ENCODE measurements at places on chromosomes 11 and 22. TPM values are rescaled to one million over a fixed set of nuclear protein-coding genes. Genes with fewer than 3 reads are reported as not detected.

The CYB5R2 gene
- 9.0 TPM for total RNA-seq

The CD6 gene
- total RNA-seq = 4.9 TPM

DNA sequence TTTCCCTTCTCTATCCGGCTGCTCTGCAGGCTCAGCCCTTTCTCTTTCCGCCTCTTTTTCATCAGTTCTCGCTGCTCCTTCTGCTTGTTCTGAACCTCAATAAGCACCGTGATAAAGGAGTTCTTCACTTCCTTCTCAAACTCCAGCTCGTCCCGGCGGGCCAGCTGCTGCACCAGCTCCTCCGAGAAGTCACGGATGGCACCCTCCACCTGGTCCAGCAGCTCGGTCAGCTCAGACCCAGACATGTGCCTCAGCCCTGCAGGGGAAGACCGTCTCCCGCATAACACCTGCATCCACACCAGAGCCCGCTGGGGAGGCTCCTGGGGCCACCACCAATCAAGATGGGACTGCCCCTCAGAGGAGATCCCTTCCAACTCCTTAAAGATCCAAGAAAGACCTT lies 40.2 kb downstream of the FEZ1 start:
- H3K36me3 ChIP-seq = no peaks in the 10 kb centered on the region
- peaks cover 16% of the 10 kb centered on the region for H3K4me1 ChIP-seq
- H3K4me3 ChIP-seq = no peak overlapping the region
- H3K27me3 ChIP-seq = no peaks in the 10 kb centered on the region
- no peak for DNase-seq
- no peak overlapping the region for H3K27ac ChIP-seq

DNA sequence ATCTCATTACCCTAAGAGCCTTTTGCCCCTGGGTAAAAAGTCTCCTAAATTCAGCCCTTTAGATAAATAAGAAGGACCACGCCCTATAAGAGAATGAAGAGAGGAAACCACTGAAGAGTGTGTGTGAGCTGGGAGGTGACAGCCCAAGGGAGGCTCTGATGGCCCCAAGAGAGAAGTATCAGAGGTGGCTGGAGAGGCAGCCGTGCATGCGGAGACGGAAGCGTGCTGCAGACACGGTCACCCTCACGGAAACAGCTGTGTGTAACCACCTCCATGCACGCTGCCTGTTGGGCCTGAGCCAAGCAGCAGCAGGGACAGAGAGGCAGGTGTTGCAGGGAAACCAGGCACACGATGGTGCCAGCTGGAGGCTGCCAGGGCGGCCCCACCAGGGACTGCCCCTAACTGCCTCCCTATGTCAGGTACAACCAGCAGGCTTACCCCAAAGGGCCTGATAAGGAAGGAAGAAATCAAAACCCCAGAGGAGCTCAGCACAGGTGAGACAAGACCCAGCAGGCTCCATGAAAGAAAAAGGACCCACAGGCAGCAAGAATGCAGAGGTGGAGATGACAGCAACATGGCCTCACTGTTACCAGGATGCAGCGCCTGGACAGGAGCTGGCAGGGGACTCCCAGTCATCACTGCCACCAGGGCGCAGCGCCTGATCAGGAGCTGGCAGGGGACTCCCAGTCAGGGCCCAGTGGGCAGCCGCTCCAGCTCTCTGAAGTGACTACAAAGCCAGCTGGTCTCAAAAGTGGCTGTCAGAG lies 7.8 kb downstream of the LARGE2 start:
- no peak overlapping the region for H3K27ac ChIP-seq
- H3K4me3 ChIP-seq = no peak overlapping the region
- no peaks in the 10 kb centered on the region for H3K27me3 ChIP-seq
- peaks cover 46% of the 10 kb centered on the region for H3K36me3 ChIP-seq
- peak; percentile 69 for DNase-seq

GRCh38 chr11:5891216-5891800 lies 1.7 kb upstream of the OR52E5 start:
- DNase-seq = no peak
- no peak overlapping the region for H3K4me3 ChIP-seq
- no peaks in the 10 kb centered on the region for H3K4me1 ChIP-seq
- no peak overlapping the region for H3K27ac ChIP-seq
- no peaks in the 10 kb centered on the region for H3K36me3 ChIP-seq
- no peaks in the 10 kb centered on the region for H3K27me3 ChIP-seq

GRCh38 chr11:55942785-55943392 lies 6.7 kb upstream of the OR5I1 start:
- H3K4me1 ChIP-seq = no peaks in the 10 kb centered on the region
- H3K27me3 ChIP-seq = no peaks in the 10 kb centered on the region
- no peak overlapping the region for H3K4me3 ChIP-seq
- DNase-seq = no peak
- H3K27ac ChIP-seq = no peak overlapping the region
- H3K36me3 ChIP-seq = no peaks in the 10 kb centered on the region

- peaks cover 7% of the 10 kb centered on the region for H3K4me1 ChIP-seq
- no peaks in the 10 kb centered on the region for H3K27me3 ChIP-seq
- no peak for DNase-seq
- H3K27ac ChIP-seq = no peak overlapping the region
Observed at GRCh38 chr11:16958833-16959232, 55.4 kb downstream of the PLEKHA7 start.

DNA sequence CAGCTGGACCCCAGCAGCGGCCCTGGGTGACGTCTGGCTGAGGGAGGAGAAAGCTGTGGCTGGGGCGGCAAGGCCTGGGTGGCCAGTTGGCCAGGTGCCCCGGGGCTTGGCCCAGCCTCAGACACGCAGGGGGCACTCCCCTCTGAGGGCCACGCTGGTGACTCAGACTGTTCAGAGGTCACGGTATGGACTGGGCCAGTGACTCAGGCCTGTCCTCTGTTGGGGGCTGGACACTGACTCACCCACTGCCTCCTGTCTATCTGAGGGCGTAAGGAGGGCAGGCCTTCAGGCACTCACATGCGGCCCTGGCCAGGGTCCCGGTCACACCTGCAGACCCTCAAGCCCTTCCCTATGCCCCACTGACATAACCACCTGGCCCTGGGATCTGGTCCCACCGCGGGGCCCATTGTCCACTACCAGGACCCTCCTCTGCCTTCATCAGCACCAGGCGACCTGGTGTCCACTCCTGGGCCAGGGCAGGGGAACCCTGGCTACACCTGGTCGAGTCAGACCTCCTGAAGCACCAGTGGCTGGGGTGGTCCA lies 3.7 kb upstream of the MUC5AC start:
- DNase-seq = peak; percentile 34
- H3K27me3 ChIP-seq = no peaks in the 10 kb centered on the region
- H3K4me3 ChIP-seq = no peak overlapping the region

GRCh38 chr11:106137061-106137460 lies 59.6 kb downstream of the AASDHPPT start:
- no peaks in the 10 kb centered on the region for H3K27me3 ChIP-seq
- no peak for DNase-seq
- H3K27ac ChIP-seq = no peak overlapping the region
- H3K36me3 ChIP-seq = no peaks in the 10 kb centered on the region

DNA sequence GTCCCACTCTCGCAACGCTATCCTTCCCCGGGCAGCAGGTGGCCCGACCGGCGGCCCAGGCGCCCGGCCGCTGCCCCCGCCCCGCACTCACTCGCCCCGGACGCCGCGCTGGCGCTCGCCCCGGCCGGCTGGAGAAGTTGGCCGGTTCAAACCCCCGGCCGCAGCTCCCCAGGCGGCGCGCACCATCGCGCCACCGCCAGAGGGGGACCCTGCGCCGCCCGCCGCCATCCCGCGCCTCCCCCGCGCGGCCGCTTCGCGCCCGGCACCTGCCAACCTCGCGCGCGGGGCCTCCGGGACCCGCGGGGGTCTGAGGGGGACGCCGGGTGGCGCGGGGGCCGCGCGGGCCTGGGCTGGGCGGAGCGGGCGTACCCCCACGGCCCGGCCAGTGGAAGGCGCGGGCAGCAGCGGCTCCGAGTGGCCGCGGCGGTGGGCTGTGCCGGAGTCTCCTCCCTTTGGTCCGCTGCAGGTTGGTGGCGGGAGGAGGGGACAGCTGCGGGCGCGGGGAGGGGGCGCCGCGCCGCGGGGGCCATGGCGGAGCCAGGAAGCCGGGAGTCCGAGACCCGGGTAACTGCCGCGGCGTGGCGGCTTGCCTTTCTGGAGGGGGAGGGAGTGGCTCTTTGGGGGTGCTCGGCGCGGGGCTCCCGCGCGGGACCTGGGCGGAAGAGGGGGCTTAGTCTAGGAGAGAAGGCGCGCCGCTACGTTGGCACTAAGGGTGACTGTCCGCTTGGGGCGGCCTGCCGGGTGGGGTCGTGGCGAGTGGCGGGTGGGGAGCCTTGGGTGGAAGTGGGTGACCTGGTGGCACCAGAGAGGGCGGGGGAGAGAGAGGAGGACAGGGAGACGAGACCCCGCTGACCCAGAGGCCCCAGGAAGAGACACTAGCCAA lies at the start of the genes MPST and TST:
TSS of gene MPST (plus strand) at position 434 of the 883 bp plus-strand sequence. CDS start at position 529, 95 bp downstream.
TSS of gene TST (minus strand) at position 139 of the 883 bp plus-strand sequence. CDS start 715 bp downstream, outside the sequence.
- H3K27ac ChIP-seq = peak within 1 kb of the TSS; percentile 90
- no peaks in the 10 kb centered on the region for H3K36me3 ChIP-seq
- no peaks in the 10 kb centered on the region for H3K27me3 ChIP-seq
- peaks cover 74% of the 10 kb centered on the region for H3K4me1 ChIP-seq

DNA sequence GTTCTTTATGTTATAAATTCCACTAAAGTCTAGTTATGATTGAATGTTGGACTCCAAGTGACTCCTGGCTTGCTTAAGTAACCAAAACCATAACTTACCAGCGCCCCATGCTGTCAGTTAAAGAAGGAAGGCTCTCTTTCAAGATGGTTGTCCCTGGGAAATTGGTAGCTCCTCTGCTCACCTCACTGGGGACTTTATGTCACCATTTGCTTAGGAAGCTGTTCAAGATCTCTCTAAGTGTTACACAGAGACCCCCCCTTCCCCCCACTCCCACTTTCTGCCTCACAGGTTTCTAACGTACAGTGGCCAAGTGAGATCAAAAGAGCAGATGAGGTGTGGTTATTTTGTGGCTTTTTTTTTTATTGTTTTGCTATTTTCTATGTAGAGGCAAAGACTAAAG lies 301.8 kb downstream of the AASDHPPT start:
- H3K4me3 ChIP-seq = no peak overlapping the region
- H3K4me1 ChIP-seq = no peaks in the 10 kb centered on the region
- H3K27ac ChIP-seq = no peak overlapping the region
- H3K27me3 ChIP-seq = no peaks in the 10 kb centered on the region

GRCh38 chr11:561148-562003 lies 606 bp downstream of the RASSF7 start:
- peak overlapping the region; percentile 89 for H3K27ac ChIP-seq
- peaks cover 37% of the 10 kb centered on the region for H3K4me1 ChIP-seq
- peak; percentile 91 for DNase-seq
- peaks cover 5% of the 10 kb centered on the region for H3K27me3 ChIP-seq
- H3K36me3 ChIP-seq = peaks cover 14% of the 10 kb centered on the region

GRCh38 chr11:28132548-28132947 lies 24.4 kb downstream of the METTL15 start:
- no peak overlapping the region for H3K27ac ChIP-seq
- DNase-seq = no peak
- H3K36me3 ChIP-seq = no peaks in the 10 kb centered on the region
- H3K4me1 ChIP-seq = no peaks in the 10 kb centered on the region
- H3K27me3 ChIP-seq = no peaks in the 10 kb centered on the region
- no peak overlapping the region for H3K4me3 ChIP-seq

- peak overlapping the region; percentile 71 for H3K27ac ChIP-seq
- H3K4me3 ChIP-seq = no peak overlapping the region
- H3K27me3 ChIP-seq = no peaks in the 10 kb centered on the region
- no peak for DNase-seq
Observed at GRCh38 chr11:57432149-57432561, 5.2 kb upstream of the SLC43A3 start.

- no peak overlapping the region for H3K27ac ChIP-seq
- H3K4me3 ChIP-seq = peak overlapping the region; percentile 54
- H3K27me3 ChIP-seq = no peaks in the 10 kb centered on the region
- H3K36me3 ChIP-seq = no peaks in the 10 kb centered on the region
Observed at GRCh38 chr11:66727282-66728037, 1.6 kb downstream of the SPTBN2 start.

GRCh38 chr11:84541731-84542340 lies 1085.3 kb downstream of the DLG2 start:
- H3K36me3 ChIP-seq = no peaks in the 10 kb centered on the region
- no peaks in the 10 kb centered on the region for H3K27me3 ChIP-seq
- H3K4me3 ChIP-seq = no peak overlapping the region
- no peaks in the 10 kb centered on the region for H3K4me1 ChIP-seq
- no peak overlapping the region for H3K27ac ChIP-seq
- no peak for DNase-seq

Data from upper lobe of left lung (tissue), 6 donors.